ENCODE measurements at places on chromosomes 2 and 18.
A peak's percentile ranks its signal among the peaks of the same experiment; 100 is the strongest.

DNA sequence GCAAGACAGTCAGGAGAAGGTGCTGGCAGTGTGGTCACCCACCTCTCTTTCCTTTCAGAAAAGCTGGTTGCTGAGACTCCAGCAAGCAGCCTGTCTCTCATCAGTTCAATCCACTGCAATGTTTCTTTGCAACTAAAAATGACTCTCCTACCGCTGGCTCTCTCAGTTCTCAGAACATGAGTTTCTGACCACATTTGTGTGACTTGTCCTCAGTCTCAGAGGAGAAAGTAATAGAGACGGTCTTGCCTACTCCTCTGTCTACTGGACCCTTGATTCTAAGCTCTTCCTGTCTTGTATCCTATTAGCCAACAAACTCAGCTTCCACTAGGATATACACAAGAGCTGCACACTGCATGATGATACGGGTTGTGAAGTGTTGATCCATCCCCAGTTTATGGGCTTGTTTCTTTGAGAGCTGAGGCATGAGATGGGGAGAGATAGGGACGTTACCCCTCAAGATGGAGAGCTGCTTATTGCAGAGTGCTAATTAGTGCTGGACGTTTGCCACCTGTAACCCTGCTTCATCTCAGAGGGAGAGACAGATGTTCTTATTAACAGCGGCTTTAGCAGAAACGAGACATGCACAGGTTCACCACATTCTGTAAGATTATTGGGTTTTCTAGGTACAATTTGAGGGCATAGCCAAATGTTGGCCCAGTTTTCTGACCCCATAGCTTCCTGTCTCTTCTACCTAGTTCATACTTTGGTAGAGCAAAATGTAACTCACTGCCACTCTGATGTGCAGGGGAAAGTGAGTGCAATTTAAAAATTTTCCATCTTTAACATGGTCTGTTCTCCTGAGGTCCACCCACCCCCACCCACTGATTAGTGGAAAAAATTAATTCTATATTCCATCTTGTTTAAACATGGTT lies 32.4 kb upstream of the YWHAQ start:
- no peak for DNase-seq

- DNase-seq, result no peak
Observed at GRCh38 chr2:26692897-26693849, 651 bp downstream of the KCNK3 start.

DNA sequence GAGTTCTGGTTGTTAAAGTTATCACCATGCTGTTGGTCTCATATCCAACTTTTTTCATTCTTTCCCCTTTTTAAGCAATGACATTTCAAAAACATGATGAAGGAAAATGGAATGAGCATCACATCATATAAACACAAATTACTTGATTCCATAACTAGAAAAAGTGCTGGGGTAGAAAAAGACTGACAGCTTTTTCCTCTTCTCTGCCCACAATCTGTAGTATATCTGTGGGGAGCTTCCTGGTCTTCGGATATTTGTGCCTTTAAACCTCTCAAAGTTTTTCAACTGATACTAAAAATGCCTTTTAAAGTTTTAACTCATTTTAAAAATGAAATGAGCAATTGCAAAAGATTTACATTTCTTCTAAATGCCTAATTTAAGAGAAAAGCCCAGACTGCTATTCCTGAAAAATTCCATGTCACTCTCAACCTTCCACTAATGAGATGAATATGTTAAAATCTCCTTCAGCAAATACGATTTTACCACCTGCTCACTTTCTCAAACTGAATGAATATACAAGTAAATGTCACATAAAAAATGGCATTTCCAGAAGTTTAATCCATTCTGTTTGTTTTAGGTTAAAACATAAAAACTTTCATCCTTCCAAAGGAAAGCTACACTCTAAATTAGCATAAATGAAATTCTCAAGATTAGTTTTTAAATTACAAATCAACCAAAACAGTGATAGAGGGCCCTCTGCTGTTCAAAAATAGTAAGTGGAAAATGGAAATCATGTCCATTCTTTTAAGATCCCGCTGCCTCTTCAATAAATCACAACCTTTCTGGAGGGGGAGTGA lies 2.1 kb downstream of the DNAH7 start:
- no peak for DNase-seq

GRCh38 chr18:59813942-59814341 lies 85.9 kb upstream of the PMAIP1 start:
- no peak for DNase-seq

DNA sequence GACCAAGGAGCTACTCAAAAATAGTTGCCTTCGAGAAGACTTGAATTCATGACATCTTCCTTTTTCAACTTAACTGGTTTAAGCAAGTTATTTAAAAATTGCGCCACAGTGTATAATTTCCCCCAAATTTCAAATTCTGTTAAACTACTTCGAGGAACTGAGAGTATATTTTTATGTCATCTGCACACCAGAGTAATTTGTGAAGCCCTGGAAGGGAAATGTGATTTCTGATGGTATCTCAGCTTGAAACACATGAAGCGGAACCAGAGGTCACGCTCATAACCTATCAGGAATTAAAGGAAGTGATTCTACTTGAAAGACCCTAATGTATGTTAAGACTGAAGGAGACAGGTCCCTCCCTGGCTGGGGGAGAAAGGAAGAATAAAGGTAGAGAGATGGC lies 33.9 kb upstream of the DARS1 start:
- no peak for DNase-seq

- DNase-seq, result no peak
Observed at GRCh38 chr2:33029926-33030325, 83.2 kb downstream of the LTBP1 start.

DNA sequence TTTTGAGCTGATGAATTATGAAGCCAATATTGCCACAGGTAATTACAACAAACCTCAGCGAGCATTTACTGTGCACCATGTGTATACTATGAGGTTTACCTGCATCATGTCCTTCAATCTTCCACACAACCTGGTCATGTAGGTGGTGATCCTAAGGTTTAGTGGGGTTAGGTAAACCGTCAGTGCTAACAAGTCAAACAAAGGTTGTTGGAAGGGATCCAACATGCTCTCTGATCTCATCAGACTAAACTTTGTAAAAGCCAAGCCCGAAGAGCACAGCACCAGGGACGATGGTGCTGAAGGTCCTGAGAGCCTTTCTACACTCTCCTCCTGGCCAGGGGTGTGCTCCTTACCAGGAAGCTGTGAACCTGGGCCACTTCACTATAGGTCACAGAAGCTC lies 29.4 kb downstream of the SH3YL1 start:
- DNase-seq, result no peak

DNA sequence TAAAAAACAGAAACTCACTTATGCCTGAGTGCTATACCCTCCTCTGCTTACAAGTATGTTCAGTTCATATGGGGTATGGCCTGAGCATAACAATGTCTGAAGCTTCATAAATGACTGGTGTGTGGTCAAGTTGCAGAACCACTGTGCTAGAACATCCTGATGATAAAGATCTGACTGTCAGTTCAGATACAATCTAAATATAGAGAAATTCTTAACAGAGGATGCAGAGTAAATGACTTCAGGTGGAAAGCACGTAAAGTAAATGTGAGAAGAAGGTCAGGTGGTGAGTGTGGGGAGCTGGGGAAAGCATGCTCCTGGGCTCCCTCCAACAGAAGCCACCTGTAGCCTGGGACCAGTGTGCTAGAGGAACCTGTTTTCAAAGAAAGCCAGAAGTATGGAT lies 926.2 kb downstream of the TSN start:
- DNase-seq, result no peak

- DNase-seq, result no peak
Observed at GRCh38 chr2:105144941-105145300, 96.6 kb upstream of the GPR45 start.

DNA sequence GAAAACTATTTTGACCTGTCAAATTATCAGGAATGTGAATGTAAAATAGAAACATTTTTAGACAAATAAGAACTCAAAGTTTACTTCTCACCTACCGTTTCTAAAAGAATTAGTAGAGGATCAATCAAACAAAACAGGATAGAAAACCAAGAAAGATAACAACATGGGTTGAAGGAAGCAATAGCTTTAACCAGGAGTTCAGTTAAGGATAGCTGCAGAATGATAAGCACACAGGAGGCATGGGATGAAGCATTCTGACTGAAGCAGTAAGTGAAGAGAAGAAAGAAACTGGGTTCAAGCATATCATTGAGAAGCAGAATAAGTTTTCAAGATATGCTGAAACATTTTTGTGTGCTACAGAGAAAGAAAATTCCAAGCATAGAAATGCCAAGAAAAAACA lies 52.3 kb downstream of the TWSG1 start:
- DNase-seq, result no peak

- DNase-seq, result no peak
Observed at GRCh38 chr2:223856584-223856983, 19.2 kb upstream of the AP1S3 start.

DNA sequence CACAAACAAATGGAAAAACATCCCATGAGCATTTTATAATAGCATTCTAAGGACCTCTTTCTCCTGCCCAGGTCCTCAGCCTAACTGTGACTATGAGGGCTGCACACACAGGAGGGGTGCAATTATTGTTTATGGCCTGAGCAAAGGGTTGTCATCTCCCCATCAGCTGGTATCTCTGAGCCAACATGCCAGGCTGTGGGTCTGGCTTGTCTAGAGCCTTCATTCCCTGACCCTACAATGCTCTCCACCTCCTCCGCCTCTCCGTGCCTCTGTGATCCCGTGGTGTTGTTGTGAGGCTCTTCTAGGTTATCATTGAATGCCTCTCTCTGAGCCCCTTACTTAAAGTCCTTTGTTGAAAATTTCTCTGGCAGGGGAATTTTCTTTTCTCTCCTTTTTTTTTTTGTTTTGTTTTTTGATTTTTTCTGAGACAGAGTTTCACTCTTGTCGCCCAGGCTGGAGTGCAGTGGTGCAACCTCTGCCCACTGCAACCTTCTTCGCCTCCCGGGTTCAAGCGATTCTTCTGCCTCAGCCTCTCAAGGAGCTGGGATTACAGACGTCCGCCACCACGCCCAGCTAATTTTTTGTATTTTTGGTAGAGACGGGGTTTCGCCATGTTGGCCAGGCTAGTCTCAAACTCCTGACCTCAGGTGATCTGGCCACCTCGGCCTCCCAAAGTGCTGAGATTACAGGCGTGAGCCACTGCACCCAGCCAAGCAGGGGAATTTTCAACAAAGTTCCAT lies 126.4 kb downstream of the SMAD7 start:
- no peak for DNase-seq

DNA sequence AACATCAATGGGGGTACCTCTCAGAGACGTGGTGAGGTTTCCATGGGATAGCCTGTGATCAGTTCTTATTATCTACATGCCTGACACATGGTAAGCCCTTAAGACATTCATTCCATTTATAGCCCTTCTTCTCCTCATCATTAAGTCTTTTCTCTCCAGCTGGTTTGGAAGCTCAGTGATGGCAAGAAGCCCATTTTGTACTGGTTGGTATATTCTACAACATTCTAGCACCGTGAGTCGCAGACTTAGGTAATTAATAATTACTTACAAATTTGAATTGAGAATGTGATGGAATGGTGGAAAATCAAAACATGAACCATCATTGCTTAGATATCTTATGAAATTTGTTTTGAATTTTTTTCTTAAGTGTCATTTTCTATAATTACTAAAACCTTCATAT lies 472.6 kb downstream of the DLGAP1 start:
- DNase-seq, result no peak

DNA sequence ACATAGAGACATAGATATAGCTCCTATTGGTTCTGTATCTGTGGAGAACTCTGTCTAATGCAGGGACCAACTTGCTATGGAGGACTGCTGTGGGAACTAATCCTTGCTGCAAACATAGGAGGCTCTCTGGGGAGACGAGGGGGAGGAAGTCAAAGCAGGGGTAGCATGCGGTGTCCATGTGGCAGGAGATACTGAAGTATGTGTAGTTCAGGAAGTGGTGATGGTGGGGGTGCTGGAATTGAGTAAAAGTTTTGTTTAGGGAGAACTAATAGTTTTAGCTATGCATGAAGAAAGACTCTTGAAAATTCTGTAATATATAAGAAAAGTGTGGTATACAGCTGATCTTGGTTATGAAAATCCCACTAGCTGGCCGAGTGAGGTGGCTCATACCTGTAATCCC lies 62.0 kb downstream of the ANKRD44 start:
- DNase-seq, result peak; percentile 20

DNA sequence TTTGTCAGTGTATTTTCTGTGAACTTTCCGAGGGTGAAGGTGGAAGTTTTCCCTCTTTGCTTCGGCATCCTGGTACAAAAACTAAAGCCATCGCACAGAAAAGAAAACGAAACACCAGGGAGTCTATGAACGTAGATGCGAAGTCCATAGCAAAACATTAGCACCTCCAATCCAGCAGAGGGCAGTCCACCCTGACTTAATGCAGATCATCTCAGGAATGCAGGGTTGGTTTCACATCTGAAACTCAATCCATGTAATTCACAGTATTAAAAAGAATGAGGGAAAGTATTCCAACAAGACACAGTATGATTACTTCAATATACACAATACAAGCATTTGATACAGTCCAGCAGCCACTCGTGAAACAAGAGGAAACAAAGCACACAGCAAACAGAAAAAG lies 70.8 kb downstream of the RTP5 start:
- DNase-seq, result no peak

- DNase-seq, result no peak
Observed at GRCh38 chr18:10838553-10838952, 310.8 kb downstream of the PIEZO2 start.

GRCh38 chr2:128305555-128306080 lies 13.1 kb downstream of the HS6ST1 start:
- no peak for DNase-seq

DNA sequence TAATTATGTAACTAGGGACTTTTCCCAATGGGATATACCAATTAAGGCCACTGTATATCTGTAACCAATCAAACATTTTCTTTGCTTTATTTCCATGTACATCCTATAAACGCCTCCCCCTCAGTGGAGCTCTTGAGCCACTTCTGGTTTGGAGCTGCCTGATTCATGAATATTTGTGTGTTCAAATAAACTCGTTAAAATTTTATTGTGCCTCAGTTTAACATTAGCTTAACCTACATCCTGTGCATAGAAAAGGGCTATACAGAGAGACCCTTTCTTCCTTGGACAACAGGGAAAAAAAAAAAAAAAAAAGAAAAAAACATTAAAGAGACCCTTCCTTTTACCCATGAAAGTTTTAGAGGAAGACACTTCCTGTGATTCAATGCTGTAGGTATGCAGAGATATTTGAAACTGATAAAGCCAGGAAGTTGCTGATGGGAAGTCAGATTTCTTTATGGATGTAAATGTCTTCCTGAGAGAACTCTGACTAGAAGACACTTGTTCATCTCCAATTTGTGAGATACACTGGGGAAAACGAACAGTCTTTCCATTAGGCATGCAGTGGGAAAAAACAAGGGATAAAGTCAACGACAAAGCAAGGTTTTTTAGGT lies 614.6 kb upstream of the SOX11 start:
- no peak for DNase-seq

GRCh38 chr2:14148216-14148615 lies 484.3 kb upstream of the LRATD1 start:
- DNase-seq, result no peak

DNA sequence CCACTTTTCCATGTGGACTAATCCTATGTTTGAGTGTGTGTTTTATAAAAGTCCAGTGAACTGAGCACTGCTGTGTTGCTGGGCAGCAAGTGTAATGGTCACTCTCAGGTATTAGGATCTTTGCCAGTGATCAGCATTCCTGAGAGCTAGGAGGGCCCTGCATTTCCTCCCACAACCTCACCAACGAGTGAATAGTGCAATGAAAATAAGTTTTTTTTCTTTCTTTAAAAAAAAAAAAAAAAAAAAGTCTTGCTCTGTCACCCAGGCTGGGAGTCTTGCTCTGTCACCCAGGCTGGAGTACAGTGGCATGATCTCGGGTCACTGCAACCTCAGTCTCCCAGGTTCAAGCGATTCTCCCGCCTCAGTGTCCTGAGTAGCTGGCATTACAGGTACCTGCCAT lies 6.5 kb upstream of the OSBPL6 start:
- DNase-seq, result no peak
